Fibroblast of villous mesenchyme (primary cell): ENCODE measurements at places on chromosomes 7 and 10. TPM values are rescaled to one million over a fixed set of nuclear protein-coding genes. Genes with fewer than 3 reads are reported as not detected.
A peak's percentile ranks its signal among the peaks of the same experiment; 100 is the strongest.

DNA sequence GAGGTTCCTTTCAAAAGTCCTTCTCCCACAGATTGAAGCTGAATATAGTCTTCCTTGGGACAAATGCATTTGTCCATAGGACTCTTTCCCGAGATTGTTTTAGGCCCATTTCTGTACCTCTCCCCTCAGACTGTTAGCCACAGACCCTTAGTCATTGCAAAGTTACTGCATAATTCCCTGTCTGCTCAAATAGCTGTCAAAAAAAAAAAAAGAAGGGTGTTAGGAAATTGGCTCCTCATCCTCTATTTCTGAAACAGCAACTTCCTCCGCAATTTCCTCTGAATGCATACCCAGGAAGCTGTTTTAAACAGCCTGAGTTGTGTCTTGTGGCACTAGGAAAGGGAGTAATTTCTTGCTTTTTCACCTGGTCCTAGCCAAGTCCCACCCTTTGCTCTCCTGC, 5.4 kb downstream of the LRRC4 start:
- no peak for DNase-seq

DNA sequence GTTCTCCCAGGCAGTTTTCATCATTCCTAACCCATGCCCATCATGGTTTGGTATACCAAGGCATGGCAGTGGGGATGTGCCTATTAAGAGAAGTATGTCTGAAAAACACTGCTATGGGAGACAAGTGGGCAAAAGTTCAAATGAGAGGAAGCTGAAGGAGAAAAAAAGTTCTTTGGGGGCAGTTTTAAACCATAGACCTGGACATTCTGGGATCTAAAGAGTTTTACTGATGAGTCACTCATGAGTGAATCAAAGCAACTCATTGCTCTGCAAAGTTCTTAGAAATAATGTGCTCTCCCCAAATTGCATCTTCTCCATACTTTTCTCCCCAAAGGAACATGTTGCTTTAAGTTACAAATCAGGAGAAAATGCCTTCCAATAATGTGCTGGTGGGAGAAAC, 256.9 kb upstream of the MTPN start:
- no peak for DNase-seq

DNA sequence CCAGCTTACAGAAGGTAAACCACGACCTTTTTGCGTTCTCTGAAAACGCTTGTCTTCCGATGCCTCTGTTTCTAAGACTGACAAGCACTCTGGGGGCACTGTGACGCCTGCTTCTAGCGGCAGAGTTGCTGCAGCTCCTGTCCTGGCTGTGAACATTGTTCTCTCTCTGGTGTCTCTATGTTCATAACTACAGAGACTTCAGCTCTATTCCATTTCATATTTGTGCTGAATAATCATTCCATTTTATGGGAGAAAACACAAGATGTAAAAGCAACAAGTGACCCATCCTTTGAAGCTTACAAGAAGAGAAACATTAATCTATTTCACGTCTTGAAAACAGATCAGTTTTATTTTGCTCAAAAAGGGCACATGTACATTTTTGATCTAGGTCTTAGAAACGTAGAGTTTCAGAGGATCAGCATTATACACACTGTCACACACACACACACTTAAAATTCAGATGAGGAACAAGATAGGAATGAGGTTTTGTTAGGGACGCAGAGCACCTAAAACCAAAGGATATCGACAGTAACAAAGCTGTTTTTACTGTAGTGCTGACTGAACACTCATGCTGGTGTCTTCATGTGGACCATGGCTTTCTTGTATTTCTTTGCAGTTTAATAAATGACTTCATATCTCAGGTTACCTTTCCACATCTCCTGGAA, 3.0 kb downstream of the IKZF1 start:
- DNase-seq: no peak

DNA sequence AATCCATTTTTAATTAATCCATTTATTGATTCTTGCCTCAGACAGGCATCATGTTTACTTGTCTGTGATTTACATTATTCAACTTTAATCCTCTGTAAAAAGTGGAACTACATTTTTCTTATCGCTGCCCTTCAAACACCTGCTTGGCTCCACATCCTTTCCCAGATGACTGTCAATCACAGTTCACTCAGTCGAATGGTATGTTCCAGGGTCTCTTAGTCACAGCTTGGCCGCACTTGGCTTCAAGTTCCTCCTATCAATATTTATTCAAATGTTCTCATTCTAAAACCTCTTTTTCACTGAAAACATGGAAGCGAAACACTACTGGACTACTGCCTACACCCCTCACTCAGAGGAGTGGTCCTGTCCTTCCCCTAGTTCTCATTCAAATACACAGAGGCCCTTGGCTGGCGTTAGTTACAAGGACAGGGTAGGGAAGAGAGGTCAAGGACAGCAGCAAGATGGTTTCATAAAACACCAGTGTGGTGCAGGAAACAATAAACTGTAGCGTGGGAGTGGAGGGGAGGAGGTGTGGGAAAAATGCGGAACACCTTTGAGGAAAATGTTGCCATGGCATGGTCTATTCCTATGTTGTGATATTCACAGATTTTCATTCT, 143.2 kb downstream of the USP6NL start:
- no peak for DNase-seq

- peak; percentile 75 for DNase-seq
These were observed 10.1 kb upstream of the ADAP1 start for GRCh38 chr7:964401-965231.

- DNase-seq: no peak
These were observed 153.6 kb downstream of the CELF2 start for GRCh38 chr10:11170993-11171851.

The RAPGEF5 gene
- 0.64 and 0.86 TPM in 2 replicates for total RNA-seq

The FFAR4 gene
- not detected in 2 replicates for total RNA-seq

The INA gene
- 1.3 and 1.7 TPM in 2 replicates for total RNA-seq

The SPOCK2 gene
- under 0.01 TPM in 1 of 2 replicates, not detected in the other for total RNA-seq

The IL6 gene
- total RNA-seq: 19.6 and 29.4 TPM in 2 replicates
